ENCODE measurements at places on chromosomes 3 and 15.

DNA sequence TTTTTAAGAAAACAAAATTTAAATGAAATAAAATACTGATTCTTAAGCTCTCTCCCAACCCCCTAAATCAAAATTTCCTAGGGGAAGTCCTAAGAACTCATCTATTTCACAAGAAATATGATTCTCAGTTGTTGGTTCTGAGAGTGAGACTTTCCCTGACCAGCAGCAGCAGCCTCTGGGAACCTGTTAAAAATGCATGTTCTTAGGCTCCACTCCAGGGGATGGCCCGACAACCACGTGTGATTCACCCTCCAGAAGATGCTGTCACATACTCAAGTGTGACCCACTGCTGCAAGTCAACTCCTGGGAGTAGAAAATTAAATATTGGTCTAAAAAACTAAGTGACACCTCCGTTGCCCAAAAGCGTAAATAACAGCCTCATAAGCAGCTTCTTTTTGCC, 343.2 kb upstream of the NR2F2 start:
- no peak for DNase-seq

GRCh38 chr3:143896486-143896885, 48.2 kb upstream of the SLC9A9 start:
- no peak for DNase-seq

GRCh38 chr15:64947211-64947610, 35.5 kb downstream of the ANKDD1A start:
- DNase-seq: no peak

GRCh38 chr3:122940628-122941086, 86.9 kb downstream of the SEMA5B start:
- DNase-seq: no peak

GRCh38 chr15:48966595-48967301, 3.0 kb upstream of the SHC4 start:
- peak; percentile 45 for DNase-seq

GRCh38 chr3:56966104-56966503, 94.4 kb upstream of the SPATA12 start:
- no peak for DNase-seq

DNA sequence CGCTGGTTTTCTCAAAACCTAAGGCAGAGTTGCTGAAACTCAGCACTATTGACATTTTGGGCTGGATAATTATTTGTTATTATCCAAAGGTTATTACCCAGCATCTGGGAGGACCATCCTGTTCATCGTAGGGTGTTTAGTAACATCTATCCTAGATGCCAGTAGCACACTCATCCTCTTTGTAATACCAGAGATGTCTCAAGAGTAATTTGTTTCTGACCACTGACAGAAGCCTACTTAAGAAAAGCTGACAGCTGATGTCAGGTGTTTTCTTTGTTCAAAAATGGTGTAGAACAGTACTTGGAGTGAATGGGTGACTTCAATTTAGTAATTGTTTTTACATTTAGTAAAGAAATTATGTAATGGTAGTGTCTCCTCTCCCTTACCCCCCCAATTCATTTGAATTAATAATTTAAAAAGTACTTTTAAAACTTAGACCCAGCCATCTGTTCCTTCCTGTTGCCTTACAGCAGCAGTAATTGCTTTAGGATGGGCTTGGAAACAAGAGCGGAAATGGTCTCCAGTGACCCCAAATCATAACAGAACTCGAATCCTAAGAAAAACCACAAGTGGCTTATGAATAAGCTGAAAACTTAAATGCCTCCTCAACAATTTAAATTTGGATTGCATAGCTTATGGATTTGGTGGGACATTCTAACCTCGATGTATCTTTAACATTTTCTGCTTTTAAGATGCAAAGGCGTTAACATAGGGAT, 105.4 kb downstream of the PTPRG start:
- no peak for DNase-seq

DNA sequence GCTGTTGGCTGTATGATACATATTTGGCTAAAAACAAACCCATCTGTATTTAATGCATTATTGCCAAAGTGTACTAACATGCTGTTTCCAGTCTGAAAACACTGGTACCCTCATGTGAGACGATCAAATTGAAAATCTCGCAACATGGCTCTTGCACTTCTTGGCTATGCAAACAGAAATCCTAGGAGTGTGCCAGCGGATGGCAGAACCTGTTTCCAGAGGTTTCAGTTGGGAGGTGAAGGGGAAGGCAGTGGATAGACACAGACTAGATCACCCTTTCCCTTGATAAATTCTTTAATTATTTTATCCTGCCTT, 350.3 kb downstream of the TUSC7 start:
- DNase-seq: no peak

DNA sequence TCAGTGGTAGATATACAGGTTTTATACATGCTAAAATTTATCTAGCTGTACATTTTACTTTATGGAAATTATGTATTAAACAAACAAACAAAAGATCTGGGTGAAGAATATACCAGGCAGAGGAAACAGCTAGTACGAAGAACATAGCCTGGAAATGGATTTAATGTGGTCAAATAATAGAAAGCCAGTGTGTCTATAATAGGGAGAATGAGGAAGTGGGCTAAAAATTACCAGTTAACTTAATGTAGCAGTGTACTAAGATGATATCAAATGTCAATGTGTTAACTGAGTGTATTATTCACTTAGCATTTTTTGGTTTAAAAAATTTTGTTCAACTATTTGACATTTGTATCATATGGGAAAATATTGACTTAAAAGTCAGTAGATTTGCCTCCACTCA, 22.8 kb upstream of the SLC15A2 start:
- DNase-seq: no peak

All from stimulated activated CD8-positive, alpha-beta memory T cell treated with anti-CD3 and anti-CD28 coated beads, Interleukin-4, amount 100 ng/mL, for 48 hours (primary cell).